KBM-7 (cell line): ENCODE measurements at places on chromosomes 3 and 15.

DNA sequence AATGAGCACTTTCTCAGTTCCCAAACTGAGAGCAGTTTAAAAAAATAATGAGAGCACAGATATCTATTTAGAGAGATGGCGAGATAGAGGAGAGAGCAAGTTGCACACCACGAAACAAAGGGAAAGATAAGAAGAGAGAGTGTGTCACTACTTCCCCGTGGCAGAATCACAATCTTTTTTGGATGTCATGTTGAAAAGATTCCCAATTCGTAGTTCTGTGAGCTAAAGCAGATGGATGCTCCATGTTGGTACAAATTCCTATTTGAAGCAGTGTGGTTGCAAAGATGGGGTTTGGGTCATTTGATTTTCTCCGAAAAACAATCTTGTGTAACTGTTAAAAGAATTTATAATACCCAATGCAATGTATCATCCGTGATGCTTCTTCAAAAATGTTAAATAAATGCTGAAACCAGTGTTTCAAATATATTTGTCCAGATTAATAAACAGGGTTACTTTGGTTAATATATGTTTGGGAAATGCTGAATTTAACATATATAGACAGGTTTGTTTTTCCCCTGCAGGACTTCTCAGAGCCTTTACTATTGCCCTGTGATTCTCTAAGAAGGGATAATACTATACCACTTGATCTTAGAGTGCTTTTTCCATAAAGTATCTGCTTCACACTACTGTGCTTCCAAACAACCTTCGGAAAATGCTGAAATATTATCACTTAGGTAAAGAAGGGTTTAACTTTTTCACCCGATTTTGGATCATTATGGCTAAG is 128.5 kb downstream of the MDFIC2 start:
- no peak for DNase-seq

DNA sequence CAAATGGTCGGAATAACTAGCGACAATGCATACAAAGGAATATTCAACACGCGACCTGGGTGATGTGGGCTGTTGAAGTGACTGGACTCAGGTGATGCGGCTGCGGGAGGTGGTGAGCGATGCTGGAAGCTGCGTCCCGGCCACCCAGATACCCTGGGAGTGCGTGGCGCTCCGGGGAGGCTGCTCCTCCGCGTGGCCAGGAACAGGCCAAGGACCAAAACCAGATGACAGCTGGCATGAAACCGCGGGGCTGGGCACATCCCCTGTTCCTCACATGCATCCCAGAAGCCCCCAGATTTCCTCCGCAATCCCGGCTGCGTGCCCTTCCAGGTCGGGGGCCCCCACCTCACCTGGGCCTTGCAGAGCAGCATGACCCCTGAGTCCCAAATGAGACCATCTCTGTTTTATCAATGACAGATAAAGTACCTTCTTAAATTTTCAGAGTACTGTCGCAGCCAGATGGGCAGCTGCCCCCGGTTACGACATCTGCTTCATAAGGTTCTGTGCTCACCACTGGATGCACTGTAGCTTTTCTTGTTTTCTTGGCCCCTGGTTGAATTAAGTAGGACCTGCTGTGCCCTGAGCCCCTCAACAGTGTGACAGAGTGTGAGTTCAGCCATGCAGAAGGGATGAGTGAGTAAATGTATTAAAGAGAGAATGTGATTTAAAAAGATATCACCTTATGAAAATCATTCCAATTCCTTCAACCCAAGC is 278.2 kb downstream of the GABRG3 start:
- DNase-seq, result no peak

GRCh38 chr3:181794011-181794790 is 82.5 kb downstream of the SOX2 start:
- no peak for DNase-seq

- no peak for DNase-seq
These were observed 44.1 kb upstream of the CMTM7 start for GRCh38 chr3:32347343-32348125.

- no peak for DNase-seq
These were observed 339.9 kb upstream of the RBMS3 start for GRCh38 chr3:28940994-28941393.

DNA sequence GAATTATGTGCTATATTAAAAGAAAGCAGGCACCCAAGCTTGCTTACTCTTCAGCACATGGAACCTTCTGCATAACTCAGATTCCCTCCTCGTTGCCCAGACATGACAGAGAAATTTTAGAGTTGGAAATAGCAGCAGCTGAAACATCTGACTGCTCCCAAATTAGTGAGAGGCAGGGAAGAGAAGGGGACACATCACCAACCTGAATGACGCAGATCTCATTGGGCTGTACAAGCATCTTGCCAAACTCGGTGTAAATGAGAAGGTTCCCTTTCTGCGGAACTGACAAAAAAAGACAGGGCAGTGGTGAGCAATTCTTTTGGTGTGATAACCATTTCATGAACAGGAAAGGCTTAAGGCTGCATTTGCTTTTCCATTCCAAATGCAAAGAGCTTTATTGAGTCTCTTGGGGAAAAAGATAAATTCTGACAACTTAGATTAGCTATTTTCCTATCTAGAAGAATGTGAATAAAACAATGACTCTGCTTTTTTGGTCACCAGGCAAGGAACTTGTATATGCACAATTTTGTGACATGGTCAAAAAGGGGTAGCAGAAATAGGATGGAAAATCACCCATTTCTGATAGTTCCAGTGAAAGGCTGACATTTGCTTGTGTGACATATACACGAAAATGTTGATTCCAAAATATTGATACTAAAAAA is 35.1 kb downstream of the HGD start:
- DNase-seq, result no peak

DNA sequence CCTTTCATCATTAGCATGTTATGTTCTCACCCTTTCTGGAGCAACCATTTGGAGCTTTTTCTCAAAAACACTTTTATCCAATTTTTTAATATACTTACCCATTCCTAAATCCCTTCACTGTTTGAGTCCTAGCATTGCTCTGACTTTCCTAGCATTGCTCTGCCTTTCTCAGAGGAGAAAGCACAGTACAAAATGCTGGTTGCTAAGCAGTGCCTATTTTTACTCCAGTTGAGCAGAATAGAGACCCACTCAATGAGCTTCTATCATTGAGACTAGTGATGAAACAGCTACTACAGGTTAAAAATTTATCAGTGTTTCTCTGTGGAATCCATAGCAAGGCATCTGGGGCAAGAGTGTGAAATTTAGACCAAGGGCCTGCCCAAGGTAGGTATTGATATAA is 21.8 kb upstream of the IL1RAP start:
- DNase-seq, result no peak

- DNase-seq, result no peak
These were observed 7.2 kb upstream of the ZNF609 start for GRCh38 chr15:64452988-64453688.

GRCh38 chr15:69357773-69358771 is 56.1 kb upstream of the KIF23 start:
- DNase-seq, result no peak
